Thyroid gland (tissue), 4 donors: ENCODE measurements at places on chromosomes 12 and 14. TPM values are rescaled to one million over a fixed set of nuclear protein-coding genes. Genes with fewer than 3 reads are reported as not detected.

Gene KLHL33
- total RNA-seq, result 0.39 TPM

DNA sequence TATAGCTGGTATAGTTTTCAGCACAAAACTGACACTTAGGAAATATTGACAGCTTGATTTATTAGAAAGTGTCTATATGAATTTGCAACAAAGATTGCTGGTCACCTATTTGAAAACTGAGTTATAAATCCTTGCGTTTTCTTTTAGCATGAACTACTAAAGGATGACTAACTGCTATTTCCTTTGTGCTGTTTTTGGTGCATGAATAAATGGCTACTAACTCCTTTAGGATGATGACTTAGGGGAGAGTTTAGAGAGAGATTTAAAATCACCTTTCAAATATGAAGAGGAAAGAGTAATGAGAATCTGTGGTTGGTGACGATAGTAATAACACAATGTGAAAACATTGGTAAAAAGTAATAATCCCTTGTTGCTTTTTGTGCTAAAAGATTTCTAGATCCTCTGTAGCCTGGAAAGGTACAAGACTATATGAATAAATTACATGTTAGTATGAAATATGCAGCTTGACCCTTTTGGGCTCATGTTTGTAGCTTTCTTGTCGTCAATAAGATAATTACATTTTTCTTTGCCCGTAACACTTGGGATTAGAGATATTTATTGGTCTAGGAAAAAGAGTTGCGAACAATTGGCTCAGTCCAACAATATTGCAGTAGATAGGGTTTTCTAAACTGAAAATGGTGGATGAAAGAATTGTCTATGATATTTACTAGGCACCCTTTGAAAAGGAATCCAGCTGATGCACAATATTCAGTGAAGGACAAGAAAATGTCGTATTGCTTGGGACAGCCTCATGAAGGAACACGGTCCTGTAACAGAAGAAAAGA lies 453.0 kb downstream of the ADAMTS20 start:
- no peaks in the 10 kb centered on the region for H3K4me1 ChIP-seq
- no peak overlapping the region for H3K4me3 ChIP-seq
- DNase-seq, result no peak
- no peaks in the 10 kb centered on the region for H3K27me3 ChIP-seq

Gene HOXC9
- total RNA-seq, result not detected

DNA sequence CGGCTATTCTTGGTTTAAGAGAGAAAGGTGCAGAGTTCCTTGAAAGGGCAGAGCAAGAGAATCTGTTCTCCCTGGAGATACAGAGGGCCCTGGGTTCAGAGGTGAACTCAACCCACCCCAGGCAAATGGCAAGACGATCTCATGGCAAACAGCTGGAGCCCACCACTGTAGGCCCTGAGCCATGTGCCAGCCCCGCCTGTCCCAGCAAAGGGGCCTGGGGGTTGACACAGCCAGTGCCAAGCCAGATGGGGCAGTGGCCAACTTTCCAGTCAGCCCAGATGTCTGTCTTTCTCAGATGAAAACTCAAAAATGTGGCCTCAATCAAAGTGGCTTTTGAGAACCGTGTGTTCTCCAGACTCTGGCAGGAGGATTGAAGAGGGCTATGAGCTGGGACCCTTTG lies 51.8 kb downstream of the ISCA2 start:
- DNase-seq, result no peak
- no peaks in the 10 kb centered on the region for H3K36me3 ChIP-seq
- no peaks in the 10 kb centered on the region for H3K27me3 ChIP-seq
- peaks cover 50% of the 10 kb centered on the region for H3K4me1 ChIP-seq
- H3K27ac ChIP-seq, result peak overlapping the region; percentile 72

GRCh38 chr12:72033991-72034390 lies 95.3 kb downstream of the TPH2 start:
- no peak overlapping the region for H3K4me3 ChIP-seq
- no peaks in the 10 kb centered on the region for H3K4me1 ChIP-seq

- DNase-seq, result no peak
- H3K4me3 ChIP-seq, result no peak overlapping the region
- H3K36me3 ChIP-seq, result no peaks in the 10 kb centered on the region
- no peaks in the 10 kb centered on the region for H3K4me1 ChIP-seq
- H3K27ac ChIP-seq, result no peak overlapping the region
Measured at GRCh38 chr12:13697973-13698372, 283.4 kb downstream of the GRIN2B start.

Gene GPR68
- 0.42 TPM for total RNA-seq

DNA sequence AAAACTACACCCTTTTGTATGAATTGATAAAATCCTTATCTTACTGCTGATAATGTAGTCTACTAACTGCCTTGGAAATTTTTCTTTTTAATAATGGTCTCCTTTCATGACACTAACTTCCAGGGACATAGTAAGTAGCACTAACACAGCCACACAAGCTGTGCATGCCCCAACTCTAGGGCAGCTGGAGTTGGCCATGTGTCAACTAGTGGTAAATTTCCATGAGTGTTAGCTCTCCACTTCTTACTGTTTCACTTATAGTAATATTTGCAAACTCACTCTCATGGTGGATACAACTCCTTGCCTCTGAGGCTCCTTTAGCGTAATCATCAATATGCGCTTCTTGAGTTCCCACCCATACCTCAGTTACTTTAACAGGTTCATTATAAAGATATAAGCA lies 38.0 kb downstream of the LGR5 start:
- no peak for DNase-seq
- no peaks in the 10 kb centered on the region for H3K27me3 ChIP-seq
- H3K27ac ChIP-seq, result no peak overlapping the region
- H3K36me3 ChIP-seq, result no peaks in the 10 kb centered on the region

Gene KRT81
- 0.11 TPM for total RNA-seq
